NCI-H446 treated with DMSO at 0.1 percent for 48 hours (cell line): ENCODE measurements at places on chromosomes 16 and 17.

DNA sequence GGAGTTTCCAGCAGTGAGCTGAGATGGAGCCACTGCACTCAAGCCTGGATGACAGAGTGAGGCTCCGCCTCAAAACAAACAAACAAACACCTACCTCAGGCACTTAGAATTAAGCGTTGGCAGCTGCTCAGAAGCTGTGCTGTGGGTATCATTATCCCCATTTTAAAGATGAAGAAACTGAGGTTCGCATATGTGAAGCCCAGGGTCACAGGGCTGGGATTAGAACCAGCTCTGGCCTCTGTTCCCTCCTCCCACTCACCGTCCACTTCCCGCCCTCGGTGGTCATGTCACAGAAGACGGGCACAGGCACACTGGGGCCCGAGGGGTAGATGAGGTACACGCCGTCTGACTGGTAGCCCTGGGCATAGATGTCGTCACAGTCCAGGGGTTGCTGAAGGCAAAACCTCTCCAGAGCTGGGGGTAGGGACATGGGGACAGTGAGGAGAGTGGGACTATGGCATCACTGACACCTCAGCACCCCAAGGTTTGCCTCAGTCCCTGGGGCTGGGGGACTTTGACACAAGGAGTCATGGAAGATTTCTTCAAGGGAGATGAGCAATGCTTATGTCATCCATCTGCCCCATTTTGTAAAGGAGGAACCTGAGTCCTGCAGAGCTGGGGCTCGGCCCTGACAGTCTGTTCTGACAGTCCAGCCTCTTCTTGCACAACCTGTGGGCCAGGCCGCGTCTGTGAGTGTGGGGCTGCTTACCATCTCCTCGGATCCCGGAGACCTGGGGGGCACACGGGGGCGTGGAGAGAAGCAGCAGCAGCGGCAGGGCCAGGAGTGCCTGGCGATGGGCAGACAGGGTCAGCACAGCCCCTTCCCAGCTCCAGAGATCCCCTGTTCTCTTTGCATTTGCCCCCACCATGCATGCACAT, 700 bp downstream of the MFAP4 start:
- no peak for DNase-seq

DNA sequence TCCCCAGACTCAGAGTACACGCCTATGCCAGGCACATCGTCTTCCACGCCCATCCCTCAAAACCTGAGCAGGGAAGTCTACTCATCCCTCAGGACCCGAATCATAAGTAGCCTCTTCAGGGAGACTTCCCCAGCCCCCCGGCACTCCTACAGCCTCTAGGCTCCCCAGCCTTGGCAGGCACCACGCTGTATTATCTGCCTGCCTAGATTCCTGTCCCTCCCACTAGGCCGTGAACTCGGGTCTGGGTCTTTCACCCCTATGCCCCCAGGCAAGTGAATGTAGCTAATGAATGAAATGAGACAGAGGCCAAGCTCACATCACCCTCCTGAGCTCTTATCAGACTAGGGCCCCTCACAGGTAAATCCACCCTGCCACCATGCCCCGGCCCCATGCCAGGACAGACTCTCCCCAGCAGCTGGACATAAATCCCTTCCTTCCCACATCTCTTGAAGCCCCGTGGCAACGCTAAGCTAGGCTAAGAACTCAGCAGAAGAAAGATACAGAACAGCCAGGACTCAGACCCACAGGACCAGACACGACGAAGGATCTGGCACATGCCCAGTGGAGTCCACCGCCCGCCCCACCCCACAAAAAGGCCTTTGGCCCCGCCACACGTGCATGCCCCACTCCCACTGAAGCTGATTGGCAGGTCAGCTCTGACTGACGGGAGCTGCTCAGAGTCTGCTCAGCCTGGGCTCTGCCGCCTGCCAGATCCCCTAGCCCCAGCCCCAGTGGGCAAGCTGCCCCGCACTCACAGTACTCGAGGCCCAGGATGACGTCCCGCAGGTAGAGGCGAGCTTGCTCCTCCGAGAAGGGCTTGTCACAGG, 13.0 kb downstream of the CAMKK1 start:
- DNase-seq: no peak

GRCh38 chr16:50621452-50621792, 59.7 kb downstream of the SNX20 start:
- no peak for DNase-seq

GRCh38 chr16:84600343-84601229, 17.3 kb downstream of the COTL1 start:
- DNase-seq: no peak

DNA sequence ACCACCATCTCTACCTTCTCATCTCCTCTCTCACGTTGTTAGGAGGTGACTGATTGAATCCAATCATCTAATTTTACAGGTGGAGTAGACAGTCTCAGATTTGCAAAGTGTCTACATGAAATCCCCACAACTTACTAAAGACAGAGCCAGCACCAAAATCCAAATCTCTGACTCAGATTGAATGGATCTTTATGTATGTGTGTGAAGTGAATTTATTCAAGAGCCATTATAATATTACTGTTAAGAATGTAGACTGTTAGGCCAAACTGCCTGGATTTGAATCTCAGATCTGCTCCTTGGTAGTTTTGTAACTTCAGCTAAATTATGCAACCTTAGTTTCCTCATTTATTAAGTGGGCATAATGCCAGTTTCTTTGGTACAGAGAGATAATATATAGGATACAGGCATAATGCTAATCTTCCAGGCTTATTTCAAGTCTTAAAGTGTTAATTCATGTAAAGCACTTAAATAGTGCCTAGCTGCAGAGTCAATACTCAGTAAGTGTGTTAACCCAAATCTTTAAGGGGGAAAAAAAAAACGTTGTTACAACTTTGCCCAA, 12.7 kb downstream of the CNEP1R1 start:
- no peak for DNase-seq

DNA sequence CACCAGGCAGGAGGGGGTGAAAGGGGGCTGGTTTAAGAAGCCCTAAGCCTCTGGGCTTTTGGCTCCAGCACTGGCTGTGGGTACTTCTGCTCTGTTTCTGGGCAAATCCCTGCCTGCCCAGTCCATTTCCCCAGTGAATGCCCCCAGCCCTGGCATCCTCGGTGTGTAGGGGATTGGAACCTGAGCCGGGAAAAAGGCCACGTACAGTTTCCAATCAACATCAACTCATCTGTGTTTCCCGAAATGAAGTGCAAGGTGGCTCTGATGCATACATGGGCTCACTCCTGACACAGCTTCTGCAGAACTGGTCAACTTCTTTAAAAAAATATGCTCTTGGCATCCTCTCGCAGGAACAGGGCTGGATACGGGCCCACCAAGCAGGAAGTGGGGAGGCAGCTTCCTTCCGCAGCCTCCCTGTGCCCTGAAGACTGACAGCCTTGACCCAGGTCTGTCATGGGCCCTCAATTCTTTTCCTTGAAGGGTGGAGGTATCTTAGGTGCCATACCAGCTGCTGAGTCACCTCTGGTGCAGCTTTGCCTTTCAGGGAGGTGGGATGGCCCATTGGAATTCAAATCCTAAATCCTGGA, 73.3 kb downstream of the N4BP1 start:
- no peak for DNase-seq

DNA sequence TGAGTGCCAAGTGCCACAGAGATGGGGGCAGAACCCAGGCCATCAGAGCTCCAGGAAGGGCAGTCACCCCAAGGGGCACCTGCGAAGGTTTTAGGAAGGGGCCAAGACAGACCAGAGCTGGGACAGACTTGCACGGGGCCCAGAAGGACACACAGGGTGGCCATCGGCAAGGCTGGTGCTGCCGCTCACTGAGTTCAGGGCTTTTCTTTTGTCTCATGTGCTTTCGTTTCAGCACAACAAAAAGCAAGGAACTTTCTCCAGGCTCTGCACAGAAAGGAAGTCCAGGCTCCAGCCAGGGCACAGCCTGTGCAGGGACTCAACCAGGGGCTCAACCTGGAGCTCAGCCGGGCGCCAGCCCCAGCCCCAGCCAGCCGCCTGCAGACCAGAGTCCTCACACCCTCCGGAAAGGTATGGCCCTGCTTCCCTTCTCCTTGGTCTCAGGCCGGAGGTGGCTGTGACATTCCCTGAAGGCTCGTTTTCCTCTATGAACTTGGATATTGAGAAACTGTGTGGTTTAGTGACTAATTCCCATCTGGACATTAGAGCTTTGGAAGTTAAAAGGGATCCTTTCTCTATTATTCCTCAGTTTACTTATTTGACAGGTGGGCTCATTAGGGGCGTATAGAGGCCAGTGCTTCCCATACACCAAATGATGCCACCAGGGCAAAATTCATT, 37.9 kb downstream of the ELAC2 start:
- DNase-seq: no peak

- no peak for DNase-seq
Measured at GRCh38 chr17:76384987-76385891, 830 bp downstream of the SPHK1 start.

DNA sequence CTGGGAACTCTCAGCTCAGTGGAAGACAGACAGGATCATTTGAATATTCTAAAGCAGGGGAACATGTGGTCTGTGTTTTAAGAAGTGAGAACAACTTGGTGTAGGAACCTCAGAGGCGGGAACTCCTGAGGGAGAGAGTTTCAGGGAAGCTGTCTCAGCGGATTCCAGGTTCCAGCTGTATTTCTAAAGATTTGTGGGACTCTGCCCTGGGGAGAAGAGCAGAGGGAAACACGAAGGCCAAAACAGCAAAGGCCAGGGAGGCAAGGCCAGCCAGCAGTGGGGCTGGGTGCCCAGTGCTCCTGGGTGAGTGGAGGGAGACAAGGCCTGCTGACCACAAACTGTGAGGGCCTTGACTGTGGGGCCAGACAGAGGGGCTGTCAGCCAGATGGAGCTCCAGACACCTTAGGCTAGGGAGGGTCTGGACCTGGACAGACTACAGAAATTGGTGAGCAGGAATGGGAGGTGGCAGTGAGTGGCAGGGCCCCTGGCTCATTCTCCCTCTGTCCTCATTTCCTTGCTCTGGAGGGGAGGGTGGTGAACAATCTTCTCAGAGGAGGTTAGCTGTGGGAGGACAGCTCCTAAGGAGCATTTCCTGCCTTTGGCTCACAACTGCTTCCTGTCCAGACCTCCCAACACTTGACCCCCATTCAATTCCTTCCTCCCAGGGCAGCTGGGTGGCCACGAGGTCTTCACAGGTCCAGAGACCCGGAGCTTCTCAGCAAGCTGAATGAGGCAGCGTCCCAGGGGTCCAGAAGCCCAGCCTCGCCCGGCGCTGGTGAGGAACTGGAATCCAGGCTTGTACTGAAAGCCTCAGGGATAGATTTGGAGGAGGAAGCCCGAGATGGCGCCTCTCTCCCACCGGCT, 21.0 kb upstream of the FZD2 start:
- DNase-seq: no peak

GRCh38 chr17:72970246-72970645, 122.2 kb downstream of the SLC39A11 start:
- DNase-seq: no peak
